MG63 (cell line): ENCODE measurements at places on chromosomes 1 and 21. TPM values are rescaled to one million over a fixed set of nuclear protein-coding genes. Genes with fewer than 3 reads are reported as not detected.

GRCh38 chr1:218658899-218659298, 313.8 kb downstream of the TGFB2 start:
- DNase-seq = peak; percentile 64

GRCh38 chr1:52600533-52601179, 1.5 kb upstream of the GPX7 start:
- DNase-seq = no peak

DNA sequence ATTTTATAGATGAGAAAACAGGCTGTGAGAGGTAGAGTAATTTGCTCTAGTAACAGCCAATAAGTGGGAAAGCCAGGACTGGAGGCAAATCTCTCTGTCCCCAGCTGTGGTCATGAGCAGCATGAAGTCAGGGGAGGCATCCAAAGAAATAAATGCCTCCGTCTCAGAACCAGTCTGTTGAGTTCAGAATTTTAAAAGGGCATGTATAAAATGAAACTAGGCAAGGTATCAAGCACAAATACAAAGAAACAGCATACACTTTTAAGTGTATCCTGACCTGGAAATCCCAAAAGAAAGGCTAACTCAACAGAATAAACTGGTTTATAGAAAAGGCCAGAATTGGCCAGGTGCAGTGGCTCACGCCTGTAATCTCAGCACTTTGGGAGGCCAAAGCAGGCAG, 120.0 kb upstream of the B3GALT2 start:
- DNase-seq = no peak

DNA sequence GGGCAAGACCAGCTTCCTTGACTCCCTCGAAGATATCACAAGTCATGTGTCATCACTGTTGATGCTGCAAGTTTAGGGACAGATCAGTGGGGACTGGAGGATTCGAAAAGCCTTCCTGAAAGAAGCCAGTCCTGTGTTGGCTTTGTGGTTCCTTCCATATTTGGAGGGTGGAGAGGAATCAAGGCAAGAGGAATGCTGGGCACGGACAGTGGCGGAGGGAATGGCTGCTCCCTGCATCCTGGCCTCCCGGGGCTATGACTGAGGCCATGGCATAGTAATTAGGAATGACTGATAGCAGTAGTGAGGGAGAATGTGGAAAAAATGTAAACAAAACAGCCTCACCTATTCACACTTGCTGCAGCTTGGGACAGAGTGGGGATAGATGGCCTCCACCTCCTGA, 36.4 kb downstream of the VANGL1 start:
- no peak for DNase-seq

- no peak for DNase-seq
Measured at GRCh38 chr1:222991908-222992307, 151.1 kb downstream of the TLR5 start.

- DNase-seq = no peak
Measured at GRCh38 chr1:163290025-163290640, 31.6 kb upstream of the NUF2 start.

DNA sequence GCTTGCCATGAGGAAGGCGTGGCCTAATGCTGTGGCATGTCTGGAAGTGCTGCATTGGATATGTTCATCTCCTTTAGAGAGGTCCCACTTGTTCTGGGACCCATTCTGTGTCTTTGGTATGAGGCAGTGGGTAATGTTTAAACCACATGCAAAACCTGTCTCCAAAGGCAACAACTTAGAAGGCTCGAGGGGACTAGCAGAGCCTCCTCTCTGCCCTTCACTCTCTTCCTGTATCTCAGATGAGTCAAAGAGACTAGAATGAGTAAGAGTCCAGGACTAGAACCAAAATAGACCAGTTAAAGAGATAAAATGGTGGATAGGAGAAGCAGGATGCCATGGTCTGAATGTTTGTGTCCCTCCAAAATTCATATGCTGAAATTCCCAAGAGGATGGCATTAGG, 220.8 kb upstream of the KIAA0040 start:
- DNase-seq = no peak

GRCh38 chr21:46189213-46189958, 5.1 kb upstream of the SPATC1L start:
- DNase-seq = no peak

- DNase-seq = no peak
Measured at GRCh38 chr1:76070538-76070937, 4.0 kb upstream of the ST6GALNAC3 start.

GRCh38 chr1:37692834-37693175, 489 bp downstream of the CDCA8 start:
- peak; percentile 21 for DNase-seq

- DNase-seq = no peak
Measured at GRCh38 chr1:119659628-119660027, 11.6 kb upstream of the ZNF697 start.

DNA sequence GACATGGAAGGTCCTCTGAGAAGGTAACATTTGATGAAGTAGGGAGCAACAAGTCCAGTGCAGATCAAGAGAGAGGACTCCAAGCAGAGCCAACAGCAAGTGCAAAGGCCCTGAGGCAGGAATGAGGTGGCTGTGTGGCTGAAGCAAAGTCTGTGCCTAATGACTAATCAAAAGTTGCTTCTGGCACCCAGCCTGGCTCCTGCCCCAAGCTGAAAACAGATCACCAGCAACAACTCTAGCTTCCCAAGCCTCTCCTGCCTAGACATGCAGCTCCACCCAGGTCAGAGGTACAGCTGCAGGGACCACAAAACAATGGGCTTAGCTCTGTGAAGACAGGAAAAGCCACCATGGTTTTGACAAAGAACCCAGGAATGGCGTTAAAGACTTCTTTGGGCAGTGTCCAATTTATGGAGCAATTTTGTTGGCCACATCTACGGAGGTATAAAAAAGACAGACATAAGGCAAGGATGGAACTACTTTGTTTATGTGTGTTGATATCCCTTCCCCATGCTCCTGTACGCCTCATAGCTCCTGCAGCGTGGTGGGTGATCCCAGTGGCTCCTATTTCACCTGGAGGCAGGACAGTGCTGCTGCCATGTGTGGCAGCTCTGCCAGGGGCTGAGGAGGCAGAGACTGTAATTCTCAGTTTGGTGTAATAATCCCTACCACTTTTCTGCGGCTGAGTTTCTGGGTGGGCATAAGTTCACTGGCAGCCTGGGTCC, 26.4 kb upstream of the IGSF3 start:
- DNase-seq = peak; percentile 82

GRCh38 chr1:84025966-84026365, 27.0 kb upstream of the TTLL7 start:
- DNase-seq = no peak

DNA sequence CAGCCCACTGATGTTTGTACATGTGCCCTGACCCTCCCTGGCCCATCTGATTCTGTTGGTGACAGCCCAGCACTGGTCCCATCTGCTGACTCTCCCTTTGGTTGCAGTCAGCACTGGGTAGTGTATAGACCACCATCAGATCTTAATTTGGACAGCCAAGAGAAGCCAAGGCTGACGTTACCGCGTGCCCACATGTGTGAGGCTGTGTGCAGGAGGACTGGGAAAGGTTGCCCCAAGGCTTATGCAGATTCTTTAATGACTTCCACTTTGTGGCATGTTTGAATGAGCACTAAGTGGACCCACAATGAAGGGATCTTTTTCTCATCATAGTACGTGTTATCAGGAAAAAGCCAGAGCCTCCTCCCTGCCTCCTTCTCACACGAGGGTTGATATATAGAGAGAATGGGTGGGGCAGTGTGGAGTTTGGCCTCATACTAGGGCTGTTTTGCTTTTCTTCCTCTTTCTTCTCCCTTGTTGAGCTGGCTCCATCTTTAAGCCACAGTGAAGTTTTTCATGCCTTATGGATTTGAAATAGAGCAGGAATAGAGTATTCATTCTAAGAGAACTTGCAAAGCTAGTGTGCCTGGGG, 93.5 kb downstream of the NAV1 start:
- no peak for DNase-seq

- peak; percentile 45 for DNase-seq
Measured at GRCh38 chr1:54885807-54886723, 930 bp downstream of the DHCR24 start.

- peak; percentile 48 for DNase-seq
Measured at GRCh38 chr1:241323514-241324195, 33.4 kb downstream of the RGS7 start.

DNA sequence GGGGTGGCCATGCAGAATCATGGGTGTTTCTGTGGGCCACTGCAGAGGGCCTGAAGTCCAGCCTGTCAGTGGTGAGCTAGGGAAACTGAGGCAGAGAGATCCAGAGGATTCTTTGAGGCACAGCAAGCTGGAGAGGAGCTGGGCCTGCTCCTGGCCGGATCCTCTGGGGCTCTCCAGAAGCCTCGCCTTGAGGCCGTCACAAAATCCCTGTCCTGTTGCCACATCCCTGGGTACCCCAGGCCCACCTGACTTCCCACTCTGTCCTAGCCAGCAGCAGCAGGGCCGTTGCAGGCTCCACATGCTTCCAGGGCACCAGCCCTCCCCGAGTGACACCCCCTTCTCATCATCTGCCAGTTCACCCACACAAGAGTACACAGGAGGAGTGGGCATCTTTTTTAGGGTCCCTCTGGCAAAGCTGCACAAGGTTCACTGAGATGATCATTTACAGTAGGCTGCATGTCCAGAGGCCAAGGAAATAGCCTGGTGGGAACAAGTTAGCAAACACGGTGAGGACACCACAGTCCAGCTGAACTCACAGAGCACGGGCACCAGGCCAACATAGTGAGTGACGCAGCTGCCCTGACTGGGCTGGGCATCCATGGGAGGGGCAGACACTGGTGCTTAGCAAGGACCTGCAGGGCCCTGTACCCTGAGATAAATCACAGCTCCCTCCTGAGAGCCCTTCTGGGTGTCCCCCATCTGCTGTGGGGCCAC, 25.1 kb upstream of the TSPEAR start:
- DNase-seq = peak; percentile 82

DNA sequence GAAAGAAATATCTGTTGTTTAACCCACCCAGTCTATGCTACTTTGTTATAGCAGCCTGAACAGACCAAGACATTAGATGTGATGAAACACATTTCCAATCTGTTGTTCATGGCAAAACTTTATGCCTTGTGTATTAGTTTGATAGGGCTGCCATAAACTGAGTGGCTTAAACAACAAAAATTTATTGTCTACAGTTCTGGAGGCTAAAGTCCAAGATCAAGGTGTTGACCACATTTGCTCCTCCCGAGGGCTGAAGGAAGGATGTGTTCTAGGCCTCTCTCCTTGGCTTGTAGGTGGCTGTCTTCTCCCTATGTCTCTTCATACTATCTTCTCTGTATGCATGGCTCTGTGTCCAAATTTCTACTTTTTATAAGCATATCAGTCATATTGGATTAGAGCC, 94.1 kb upstream of the HIVEP3 start:
- no peak for DNase-seq

VANGL2 gene
- total RNA-seq = not detected in 2 replicates

TMEM52 gene
- not detected in 2 replicates for total RNA-seq

OR2M3 gene
- total RNA-seq = not detected in 2 replicates

WNT3A gene
- 0.52 TPM in 1 of 2 replicates, not detected in the other for total RNA-seq

GNAT2 gene
- 0.10 TPM in 1 of 2 replicates, not detected in the other for total RNA-seq

PTPN14 gene
- 41.3 and 45.2 TPM in 2 replicates for total RNA-seq

MATN1 gene
- total RNA-seq = not detected in 2 replicates

SLAMF6 gene
- not detected in 2 replicates for total RNA-seq

S100A9 gene
- total RNA-seq = not detected in 2 replicates

LRRC39 gene
- 0.20 TPM in 1 of 2 replicates, not detected in the other for total RNA-seq

TCHHL1 gene
- not detected in 2 replicates for total RNA-seq

A3GALT2 gene
- not detected in 2 replicates for total RNA-seq

SPATA46 gene
- total RNA-seq = not detected in 2 replicates

ETV3L gene
- total RNA-seq = not detected in 2 replicates

TM2D1 gene
- total RNA-seq = 16.5 and 37.7 TPM in 2 replicates
